ENCODE measurements at places on chromosomes 2 and 18.

DNA sequence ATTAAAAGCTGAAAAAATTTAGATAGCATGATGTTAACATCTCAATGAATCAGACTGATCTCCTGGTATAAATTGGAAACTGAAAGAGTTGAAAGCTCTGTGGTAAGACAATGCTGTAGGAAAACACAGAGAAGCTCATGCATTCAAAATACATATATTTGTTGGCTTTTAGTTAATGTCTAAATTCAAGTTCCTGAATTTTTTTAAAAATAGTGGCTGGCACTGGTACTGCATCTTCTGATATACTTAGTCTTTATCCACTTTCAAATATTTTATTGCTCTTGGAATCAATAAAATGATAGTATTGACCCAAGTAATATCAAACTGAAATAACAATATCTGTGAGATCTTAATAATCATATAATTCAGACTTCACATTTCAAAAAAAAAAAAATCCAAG, 151.4 kb upstream of the FIGN start:
- DNase-seq: no peak

DNA sequence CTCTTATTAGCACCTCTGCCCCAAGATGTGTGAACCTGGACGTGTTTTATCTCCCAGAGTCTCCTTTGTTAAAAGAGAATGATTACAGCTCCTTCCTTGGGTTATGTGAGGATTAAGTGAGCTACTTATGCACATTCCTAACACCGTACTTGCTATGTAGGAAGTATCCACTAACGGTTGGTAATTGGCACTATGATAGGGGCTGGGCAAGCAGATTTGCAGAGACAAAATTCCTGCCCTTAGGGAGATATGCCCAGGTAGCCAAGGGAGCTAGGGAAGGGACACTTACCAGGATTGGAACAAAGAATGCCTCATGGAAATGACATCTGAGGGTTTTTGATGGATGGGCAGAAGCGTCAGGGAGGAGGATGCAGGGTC, 11.5 kb upstream of the ALPK2 start:
- DNase-seq: no peak

DNA sequence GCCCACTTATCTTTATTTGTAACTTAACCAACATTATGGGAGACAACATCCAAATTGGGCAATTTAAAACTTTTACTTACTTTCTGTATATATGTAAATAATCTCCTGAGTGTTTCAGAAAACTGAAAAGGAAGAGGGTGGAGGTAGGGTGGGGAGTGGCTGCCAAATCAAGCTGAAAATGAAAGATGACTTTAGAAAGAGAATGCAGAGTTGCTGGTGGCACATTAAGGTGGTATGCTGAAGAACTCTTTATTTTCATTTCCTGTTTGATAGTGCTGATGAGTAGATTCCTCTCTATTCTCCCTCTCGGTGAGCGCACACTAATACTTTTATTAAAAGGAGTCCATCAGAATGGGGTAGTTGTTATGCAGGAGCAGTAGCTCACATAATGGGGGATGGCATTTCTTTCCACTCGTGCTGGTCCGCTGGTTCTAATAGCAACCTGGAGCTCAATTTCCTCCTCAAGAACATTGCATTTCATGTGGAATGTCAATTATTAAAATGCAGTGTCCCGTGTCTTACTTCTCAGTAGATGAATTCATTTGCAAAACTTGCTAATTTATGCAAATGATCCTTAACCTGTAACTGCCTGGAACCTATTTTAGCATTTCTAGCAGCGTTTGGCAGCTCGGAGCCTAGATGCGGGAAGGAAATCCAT, 466.9 kb upstream of the HNRNPA3 start:
- no peak for DNase-seq

- DNase-seq: no peak
Observed at GRCh38 chr18:76445741-76446232, 49.3 kb downstream of the ZNF516 start.

- DNase-seq: no peak
Observed at GRCh38 chr2:27991146-27991545, 100.6 kb downstream of the BABAM2 start.

GRCh38 chr2:2466534-2466933, 135.5 kb upstream of the MYT1L start:
- DNase-seq: no peak

- DNase-seq: no peak
Observed at GRCh38 chr18:23634692-23635091, 28.0 kb downstream of the ANKRD29 start.

- no peak for DNase-seq
Observed at GRCh38 chr18:36328916-36329315, 31.4 kb downstream of the FHOD3 start.

GRCh38 chr2:119724656-119725485, 34.9 kb upstream of the PTPN4 start:
- no peak for DNase-seq

DNA sequence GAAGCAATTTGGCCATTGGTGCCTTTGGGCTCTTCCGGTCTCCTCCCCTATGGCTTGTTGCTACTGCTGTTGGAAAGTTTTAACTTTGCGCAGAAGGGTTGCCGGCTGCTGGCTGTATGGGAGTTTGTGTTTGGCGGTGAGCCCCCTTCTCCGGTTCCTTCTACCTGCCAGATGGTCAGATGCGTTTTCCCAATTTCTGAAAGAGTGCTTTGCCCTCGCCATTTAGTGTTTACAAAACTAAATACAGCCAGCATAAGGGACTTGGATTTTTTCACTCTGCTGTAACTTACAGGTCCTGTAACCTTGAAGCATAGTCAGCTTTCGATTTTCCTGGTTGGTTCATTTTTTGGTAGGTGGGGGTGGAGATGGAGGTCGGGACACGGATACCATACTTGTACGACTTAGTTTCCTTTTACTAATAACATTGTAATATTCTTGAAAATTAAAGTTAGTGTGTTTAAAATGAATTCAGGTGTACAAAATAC, 604 bp downstream of the COQ10B start:
- peak; percentile 87 for DNase-seq

DNA sequence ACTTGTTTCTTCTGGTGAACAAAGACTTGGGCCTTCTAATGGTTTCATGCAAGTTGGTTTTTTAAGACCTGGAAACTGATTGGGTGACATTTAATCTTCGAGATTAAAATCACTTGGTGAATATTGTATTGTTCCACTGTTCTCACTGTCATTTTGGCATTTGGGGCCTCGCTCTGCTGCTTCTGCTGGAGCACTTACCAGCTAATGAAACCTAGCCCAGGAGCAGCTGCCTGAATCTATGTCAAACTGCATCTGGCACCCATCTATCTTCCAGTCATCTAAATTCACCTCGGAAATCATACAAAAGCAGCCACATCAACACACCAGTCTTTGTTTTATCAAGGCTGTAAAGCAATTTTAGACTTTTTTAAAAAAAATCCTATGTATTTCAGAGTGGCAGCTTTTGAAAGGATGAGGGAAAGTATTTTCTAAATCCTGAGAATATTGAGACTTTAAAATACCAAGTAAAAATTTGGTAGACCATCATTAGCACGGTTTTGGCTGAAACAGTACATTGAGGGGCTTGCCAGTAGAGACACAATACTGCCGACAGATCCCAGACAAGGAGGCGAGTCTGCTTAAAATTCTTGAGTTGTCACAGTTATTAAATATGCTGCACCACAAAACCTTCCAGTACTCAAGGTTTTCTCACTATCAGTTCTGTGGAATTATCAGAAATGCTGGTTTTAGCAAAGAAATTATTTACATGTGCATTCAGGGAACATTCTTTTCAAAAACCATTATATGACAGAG, 26.1 kb upstream of the SERTAD2 start:
- no peak for DNase-seq

DNA sequence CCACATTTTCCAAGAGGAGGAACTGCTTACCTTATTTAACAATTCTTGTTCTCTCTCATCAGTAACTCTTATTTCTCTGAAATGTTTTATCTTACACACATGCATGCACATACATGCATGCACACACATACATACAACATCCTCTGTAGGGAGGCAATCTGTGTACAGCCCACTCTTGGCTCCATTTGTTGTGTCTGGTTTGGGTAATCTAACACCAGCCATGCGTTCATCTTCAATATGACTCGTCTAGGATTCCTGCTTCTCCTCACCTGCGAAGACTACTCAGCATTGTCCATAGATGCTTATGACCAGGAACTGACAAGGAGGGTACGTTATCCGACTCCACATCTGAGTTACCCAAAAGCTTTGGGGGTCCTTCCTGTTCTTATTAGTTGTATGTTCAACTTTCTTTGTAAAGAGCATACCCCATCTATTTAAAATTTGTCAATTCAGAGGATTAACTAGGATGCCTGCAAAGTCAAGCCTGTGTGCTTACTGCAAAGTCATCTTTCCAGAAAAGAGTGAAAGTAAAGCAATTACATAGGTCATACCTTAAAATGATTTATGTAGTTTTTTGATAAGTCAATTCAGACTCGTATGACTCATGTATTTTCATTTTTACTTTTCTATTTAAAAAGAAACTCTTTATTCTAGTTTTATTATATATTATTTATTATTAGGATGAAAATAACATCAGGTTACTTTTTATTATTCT, 18.2 kb downstream of the LYPD6B start:
- no peak for DNase-seq

GRCh38 chr18:61169386-61169785, 163.8 kb upstream of the CDH20 start:
- no peak for DNase-seq

GRCh38 chr2:108428286-108429009, 20.6 kb upstream of the GCC2 start:
- no peak for DNase-seq
